ENCODE measurements at places on chromosomes 6 and 20. TPM values are rescaled to one million over a fixed set of nuclear protein-coding genes. Genes with fewer than 3 reads are reported as not detected.
A peak's percentile ranks its signal among the peaks of the same experiment; 100 is the strongest.

The AIF1 gene
- not detected for total RNA-seq

DNA sequence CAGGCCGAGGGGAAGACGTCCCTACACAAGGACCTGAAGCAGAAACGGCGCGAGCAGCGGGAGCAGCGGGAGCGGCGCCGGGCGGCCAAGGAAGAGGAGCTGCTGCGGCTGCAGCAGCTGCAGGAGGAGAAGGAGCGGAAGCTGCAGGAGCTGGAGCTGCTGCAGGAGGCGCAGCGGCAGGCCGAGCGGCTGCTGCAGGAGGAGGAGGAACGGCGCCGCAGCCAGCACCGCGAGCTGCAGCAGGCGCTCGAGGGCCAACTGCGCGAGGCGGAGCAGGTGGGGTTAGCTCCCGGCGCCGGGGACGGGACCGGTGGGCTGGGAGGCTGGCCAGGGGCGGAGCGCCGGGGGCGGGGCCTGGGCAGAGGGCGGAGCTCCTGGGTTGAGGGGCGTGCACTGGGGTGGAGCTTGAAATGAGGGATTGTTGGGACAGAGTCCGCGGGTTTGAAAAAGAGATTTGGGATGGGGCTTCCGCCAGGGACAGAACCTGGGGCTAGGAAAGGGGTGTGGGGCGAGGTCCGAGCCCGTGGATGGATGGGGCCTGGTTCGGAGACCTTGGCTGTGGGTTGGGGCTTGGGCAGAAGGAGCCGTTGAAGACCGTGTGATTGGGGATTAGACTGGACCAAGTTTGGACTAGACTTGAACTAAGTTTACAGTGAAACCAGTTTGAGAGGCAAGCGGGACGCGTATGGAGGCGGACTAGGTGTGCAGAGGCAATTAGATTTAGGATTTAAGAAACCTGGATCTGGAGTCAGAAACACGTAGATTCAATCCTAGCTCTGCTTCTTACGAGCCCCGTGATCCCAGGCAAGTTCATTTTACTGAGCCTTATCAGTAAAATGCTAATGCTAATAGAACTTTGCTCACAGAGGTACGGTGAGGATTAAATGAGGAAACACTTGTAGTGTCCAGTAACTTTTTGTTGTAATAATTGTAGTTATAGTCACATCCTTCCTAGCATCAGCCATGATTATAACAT, 20.9 kb downstream of the DEF6 start:
- peak; percentile 78 for DNase-seq

- no peak for DNase-seq
These were observed 327.9 kb upstream of the MARCKS start for GRCh38 chr6:113529196-113529595.

- peak; percentile 16 for DNase-seq
These were observed 5.5 kb upstream of the CTCFL start for GRCh38 chr20:57530327-57530981.

- DNase-seq, result peak; percentile 94
These were observed 62.1 kb downstream of the FOXO3 start for GRCh38 chr6:108622641-108623298.

DNA sequence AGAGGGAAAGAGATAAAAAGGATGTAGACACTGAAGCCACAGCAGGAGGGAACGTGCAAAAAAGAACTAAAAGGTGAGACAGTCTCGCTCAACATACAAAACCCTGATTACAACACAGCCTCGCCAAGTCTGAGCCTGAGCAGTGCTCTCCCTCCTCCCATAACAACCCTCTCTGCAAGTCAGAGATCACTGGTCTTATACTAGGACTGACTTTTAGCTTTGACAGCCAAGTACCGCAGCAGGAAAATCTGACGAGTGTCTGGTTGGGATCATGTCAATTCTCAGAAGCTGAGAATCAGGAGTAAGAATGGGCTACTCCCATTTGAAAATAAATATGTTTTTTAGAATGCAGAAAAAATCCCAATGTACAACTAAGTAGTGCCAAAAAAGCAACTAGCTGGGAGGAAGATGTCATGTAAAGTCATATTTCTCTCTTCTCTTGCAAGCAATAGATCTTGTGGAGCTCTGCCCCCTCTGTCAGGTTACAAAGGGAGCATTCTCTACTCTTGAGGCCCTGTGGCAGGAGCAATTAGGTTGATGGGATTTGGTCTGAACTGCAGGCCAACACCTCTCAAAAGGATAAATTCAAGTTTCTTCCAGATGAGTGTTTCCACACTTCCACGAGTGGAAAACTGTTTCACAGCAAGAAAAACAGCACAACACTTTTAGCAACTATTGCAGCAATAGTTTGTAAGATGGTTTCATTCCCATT, 118.9 kb upstream of the COL21A1 start:
- DNase-seq, result no peak

GRCh38 chr6:114343782-114344144, 940 bp upstream of the HS3ST5 start:
- no peak for DNase-seq

- DNase-seq, result peak; percentile 56
These were observed 123.0 kb downstream of the SLC16A10 start for GRCh38 chr6:111210194-111210728.

DNA sequence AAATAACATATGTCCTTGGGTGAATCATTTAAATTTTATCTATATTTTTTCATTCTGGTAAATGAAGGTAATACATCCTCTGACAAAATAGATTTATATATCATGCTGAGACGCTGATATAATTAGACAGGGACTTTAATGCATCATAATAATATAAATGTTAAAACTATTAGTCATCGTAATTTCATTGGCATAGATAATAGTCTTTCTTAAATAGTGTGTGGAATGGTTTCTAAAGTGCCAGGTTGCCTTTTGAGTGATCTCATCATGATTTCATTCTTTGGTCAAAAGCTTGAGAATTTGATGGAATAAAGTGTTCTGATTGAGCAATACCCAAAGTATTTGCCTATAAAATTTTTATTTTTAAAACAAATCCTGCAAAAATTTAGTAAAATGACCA, 43.2 kb upstream of the BMP5 start:
- DNase-seq, result peak; percentile 13
